ENCODE measurements at places on chromosomes 2 and 18. TPM values are rescaled to one million over a fixed set of nuclear protein-coding genes. Genes with fewer than 3 reads are reported as not detected.

DNA sequence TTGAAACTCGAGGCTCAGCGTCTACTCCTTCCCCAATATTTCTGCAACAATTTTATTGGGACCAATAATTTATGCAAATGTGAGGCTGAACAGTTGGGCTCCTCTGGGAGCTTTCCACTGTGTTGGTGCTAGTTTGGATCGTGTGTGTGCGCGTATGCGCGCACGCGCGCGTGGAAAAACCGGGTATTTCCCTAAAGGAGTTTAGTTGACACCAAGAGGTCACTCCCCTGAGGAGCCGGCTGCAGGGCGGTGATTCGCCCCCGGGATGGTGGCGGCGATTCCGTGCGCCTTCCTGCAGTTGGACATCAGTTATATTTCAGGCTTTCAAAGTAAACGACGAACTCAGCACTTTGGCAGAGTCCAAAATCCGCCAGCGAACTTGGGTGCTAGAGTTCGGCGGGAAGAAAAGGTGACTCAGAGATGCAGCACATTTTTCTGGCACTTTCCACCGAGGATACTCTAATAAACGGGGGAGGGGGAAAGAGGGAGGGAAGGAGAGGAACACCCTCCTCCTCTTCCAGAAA, 186.5 kb upstream of the FANCL start:
- peak; percentile 20 for DNase-seq

DNA sequence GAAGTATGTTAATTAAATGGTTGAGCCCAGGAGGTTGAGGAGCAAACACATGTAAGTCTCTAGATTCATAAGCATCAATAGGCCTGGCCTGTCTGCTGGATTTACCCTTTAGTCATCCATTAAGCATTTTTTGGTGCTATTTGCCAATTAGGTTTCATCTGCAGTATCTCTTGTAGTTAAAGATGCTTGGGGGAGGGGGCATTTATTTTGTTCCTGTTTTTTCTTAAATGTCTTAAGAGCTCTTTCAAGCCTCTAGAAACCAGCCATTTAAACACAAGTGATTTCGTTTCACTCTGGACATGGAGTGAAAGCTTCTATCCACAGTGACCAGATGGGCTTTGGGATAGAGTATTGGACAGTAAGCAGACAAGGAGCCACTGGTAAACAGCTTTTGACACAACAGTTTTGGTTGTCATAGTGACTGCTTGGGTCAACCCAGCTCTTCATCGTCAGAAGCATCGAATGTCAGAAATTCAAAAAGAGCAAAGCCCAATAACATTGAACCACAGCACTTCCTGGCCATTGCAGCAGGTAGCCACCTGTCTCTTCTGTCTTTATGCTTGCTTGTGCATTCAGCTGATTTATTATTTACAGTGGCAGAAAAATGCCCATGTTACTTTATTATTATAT, 4.9 kb downstream of the QPCT start:
- no peak for DNase-seq

DNA sequence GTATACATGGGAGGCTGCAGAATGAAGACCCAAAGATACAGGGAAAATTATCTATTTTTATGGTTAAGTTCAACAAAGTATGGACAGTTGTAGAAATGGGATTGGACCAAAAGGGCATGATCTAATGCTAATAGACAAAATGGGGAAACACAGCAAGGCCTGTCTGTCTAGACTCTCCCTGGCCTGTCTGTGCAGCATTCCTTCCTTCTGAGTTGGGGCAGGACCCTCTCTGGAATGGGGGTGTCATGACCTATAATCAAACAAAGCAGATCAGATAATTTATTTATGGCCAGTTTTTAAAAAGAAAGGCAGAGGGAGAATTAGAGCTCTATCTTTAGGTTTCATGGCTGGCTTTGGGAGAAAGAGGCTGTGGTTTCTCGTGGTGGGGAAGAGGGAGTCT, 104.4 kb downstream of the CTIF start:
- DNase-seq, result no peak

DNA sequence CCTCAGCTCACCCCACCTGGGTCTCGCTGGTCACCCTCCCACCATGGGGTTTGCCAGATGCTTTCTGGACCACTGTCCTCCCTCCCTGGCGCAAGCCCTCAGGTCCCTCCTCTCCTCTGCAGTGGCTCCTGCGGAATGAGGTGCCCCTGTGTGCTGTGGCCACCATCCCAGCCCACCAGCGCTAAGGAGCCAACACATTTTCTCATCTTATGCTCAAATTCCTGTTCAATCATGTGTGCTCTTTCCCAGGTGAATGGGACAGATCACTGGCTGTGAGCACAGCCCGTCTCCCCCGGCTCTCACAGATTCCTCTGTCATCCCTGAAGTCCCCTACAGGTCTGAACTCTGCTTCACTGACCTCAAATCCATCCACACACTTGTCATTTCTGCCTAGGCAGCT, 15.2 kb upstream of the CCDC74B start:
- DNase-seq, result no peak

DNA sequence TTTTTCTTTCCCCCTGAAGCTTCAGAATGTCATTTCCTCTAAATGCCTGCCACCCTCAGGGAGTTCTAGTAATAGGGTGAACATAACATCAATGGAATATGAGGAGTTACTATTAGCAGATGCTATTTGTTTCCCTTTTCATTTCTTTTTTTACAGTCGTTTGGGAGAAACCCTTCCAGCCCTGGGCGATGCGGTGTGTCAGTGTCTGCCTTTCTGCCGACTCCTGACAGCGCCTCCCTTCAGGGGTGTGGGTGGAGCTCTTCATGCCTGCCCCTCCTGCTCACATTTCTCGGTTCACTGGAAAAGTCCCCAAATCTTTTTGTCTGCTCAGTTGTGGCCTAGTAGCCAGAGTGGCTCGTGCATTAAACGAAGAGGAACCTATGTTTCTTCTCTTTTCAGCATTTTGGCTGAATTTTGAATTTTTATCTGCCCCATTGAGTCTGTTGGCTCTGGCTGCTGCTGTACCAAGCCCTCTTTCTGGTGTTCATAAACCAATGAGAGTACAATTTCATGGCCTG, 72.3 kb downstream of the FMNL2 start:
- DNase-seq, result no peak

Gene POMC
- 6.8 TPM for total RNA-seq

Gene CLHC1
- total RNA-seq, result 20.1 TPM

Gene EFR3B
- total RNA-seq, result 1.8 TPM
